Activated CD4-positive, alpha-beta T cell treated with anti-CD3 and anti-CD28 coated beads for 48 hours (primary cell): ENCODE measurements at places on chromosomes 12 and 14.

- no peak for DNase-seq
Measured at GRCh38 chr12:53660041-53660440, 15.8 kb downstream of the ATP5MC2 start.

- no peak for DNase-seq
Measured at GRCh38 chr14:89912667-89913211, 41.8 kb downstream of the EFCAB11 start.

- peak; percentile 87 for DNase-seq
Measured at GRCh38 chr14:94036313-94037167, 10.4 kb downstream of the OTUB2 start.

DNA sequence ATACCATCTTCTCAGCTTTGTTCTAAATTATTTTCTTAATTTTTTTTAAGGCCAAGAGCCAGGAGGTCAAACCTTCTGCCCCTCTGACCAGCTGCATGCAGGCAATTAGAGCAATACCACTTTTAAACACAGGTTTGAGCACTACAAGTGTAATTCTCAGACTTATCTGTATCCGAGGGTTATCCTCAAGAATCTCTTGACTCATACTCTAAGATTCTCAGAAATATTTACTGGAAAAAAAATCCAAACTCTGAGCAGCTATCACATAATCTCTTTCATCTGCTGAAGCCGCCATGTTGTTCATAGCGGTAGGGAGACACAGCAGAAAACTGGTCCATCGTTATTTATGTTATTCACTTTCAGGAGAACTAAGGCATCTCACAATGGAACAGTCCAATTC lies 27.4 kb upstream of the PTHLH start:
- DNase-seq = no peak

- no peak for DNase-seq
Measured at GRCh38 chr12:119169150-119169549, 9.6 kb upstream of the HSPB8 start.

GRCh38 chr14:102231476-102232347 lies 73.3 kb downstream of the MOK start:
- no peak for DNase-seq

GRCh38 chr12:85617307-85618091 lies 218.7 kb downstream of the RASSF9 start:
- DNase-seq = no peak

- no peak for DNase-seq
Measured at GRCh38 chr12:90298289-90298948, 589.8 kb upstream of the ATP2B1 start.

- DNase-seq = no peak
Measured at GRCh38 chr12:114888928-114889584, 205.1 kb upstream of the TBX3 start.

GRCh38 chr14:100476012-100476822 lies 111.0 kb downstream of the BEGAIN start:
- no peak for DNase-seq

GRCh38 chr12:65067383-65067782 lies 53.7 kb downstream of the WIF1 start:
- no peak for DNase-seq

- DNase-seq = no peak
Measured at GRCh38 chr14:90344331-90345238, 12.8 kb upstream of the NRDE2 start.

DNA sequence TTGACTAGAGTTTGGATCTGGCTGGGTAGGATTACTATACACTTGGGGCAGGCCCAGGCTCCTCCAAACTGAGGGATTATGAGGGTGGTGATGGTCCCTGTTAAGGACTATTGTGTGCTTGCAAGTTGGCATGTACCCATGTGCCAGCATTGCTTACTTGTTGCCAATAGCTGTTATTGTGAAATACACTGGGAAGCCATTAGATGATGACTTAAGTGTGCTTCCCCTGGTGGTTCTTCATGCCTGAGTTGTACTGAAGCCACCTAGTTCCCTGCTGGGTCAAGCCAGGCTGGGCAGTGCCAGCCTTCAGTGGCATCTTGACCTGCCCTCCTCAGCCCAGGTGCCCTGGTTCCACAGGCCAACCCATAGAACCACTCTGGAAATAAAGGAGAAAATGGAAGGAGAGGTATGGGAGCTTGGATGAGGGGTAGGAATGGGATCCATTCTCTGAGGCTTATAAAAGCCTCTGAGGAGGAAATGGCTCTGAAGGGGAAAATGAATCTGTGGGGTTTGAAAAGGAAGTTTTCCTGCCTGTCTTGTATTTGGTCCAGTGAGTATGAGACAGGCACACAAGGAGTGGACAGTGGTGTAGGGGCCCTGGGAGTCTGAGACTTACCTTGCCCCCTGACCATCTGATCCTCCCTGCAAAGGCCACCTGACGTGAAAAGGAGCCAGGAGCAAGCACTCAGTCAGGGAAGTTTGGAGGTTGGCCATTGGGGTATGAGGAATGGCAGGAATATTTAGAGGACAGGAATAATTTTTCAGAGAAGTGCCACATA lies 724 bp downstream of the LTB4R start:
- no peak for DNase-seq

DNA sequence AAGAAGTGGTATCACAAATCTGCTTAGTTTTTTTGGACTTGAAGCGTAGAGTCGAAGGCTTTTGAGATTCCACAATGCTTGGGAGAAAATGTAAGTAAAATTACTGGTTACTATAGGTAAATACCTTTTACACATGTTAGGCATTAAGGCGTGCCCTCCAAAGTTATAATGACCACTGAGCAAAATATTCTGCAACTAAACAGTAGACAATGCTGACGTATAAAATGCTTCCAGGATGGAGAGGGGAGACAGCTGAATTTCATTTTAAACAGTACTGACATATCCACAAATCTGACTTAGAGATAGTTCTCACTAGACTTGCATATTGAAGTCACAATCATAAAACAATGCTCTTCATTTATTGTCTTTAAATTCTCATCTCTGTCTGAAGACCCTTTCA lies 144.5 kb upstream of the DCN start:
- DNase-seq = no peak
